ENCODE measurements at places on chromosomes 1 and 21. TPM values are rescaled to one million over a fixed set of nuclear protein-coding genes. Genes with fewer than 3 reads are reported as not detected.

Gene IQGAP3
- polyA plus RNA-seq = 3.8 TPM

Gene MEX3A
- polyA plus RNA-seq = 0.36 TPM

Gene GNAT2
- not detected for polyA plus RNA-seq

Gene C1QC
- 18.5 TPM for polyA plus RNA-seq

Gene SCCPDH
- polyA plus RNA-seq = 3.6 TPM

Gene BRINP2
- not detected for polyA plus RNA-seq

Gene OR2AK2
- not detected for polyA plus RNA-seq

Gene ARMH1
- polyA plus RNA-seq = 1.1 TPM

Gene LRRN2
- polyA plus RNA-seq = 0.88 TPM

Gene TMEM82
- not detected for polyA plus RNA-seq

Gene GUCA2A
- not detected for polyA plus RNA-seq

Gene TMCO2
- not detected for polyA plus RNA-seq

Gene LAMC1
- 7.0 TPM for polyA plus RNA-seq

Gene A3GALT2
- 0.04 TPM for polyA plus RNA-seq

Gene FMO2
- 95.4 TPM for polyA plus RNA-seq

Gene SYCP1
- not detected for polyA plus RNA-seq

Gene SYT2
- polyA plus RNA-seq = 0.04 TPM

Gene TRIM67
- not detected for polyA plus RNA-seq

Gene LCE3E
- 5.0 TPM for polyA plus RNA-seq

Gene CD84
- 0.29 TPM for polyA plus RNA-seq

Gene FUBP1
- 25.7 TPM for polyA plus RNA-seq

Gene ZDHHC18
- polyA plus RNA-seq = 14.4 TPM

Gene PPM1J
- polyA plus RNA-seq = 2.8 TPM

Gene ZBTB8A
- 1.1 TPM for polyA plus RNA-seq

Gene CD52
- 20.6 TPM for polyA plus RNA-seq

Gene GJB4
- polyA plus RNA-seq = 2.3 TPM

Gene KIF21B
- polyA plus RNA-seq = 0.71 TPM

Gene KCNA3
- 0.05 TPM for polyA plus RNA-seq

Gene TNFRSF8
- 0.14 TPM for polyA plus RNA-seq

Gene PCAT6
- 4.1 TPM for polyA plus RNA-seq

Gene CFAP141
- polyA plus RNA-seq = not detected

Gene CDA
- polyA plus RNA-seq = 110 TPM

Gene TSTD1
- polyA plus RNA-seq = 117 TPM

Gene RAB7B
- polyA plus RNA-seq = 14.1 TPM

Gene SH3D21
- 3.9 TPM for polyA plus RNA-seq

Gene NUP210L
- not detected for polyA plus RNA-seq
